ENCODE measurements at places on chromosomes 6 and 20. TPM values are rescaled to one million over a fixed set of nuclear protein-coding genes. Genes with fewer than 3 reads are reported as not detected.

The DNAH8 gene
- 0.90 TPM for polyA plus RNA-seq

The PRL gene
- polyA plus RNA-seq = not detected

The CLIC5 gene
- 208 TPM for polyA plus RNA-seq

The DCBLD1 gene
- polyA plus RNA-seq = 11.4 TPM

The CLPSL1 gene
- polyA plus RNA-seq = 0.57 TPM
